ENCODE measurements at places on chromosomes 1 and 21.

- no peak for DNase-seq
Measured at GRCh38 chr1:200380589-200381021, 29.2 kb downstream of the ZNF281 start.

- peak; percentile 26 for DNase-seq
Measured at GRCh38 chr1:97630948-97631347, 289.9 kb downstream of the DPYD start.

GRCh38 chr1:117817629-117818028 is 111.8 kb downstream of the GDAP2 start:
- DNase-seq: no peak

GRCh38 chr1:226788965-226789364 is 49.9 kb upstream of the ITPKB start:
- DNase-seq: no peak

DNA sequence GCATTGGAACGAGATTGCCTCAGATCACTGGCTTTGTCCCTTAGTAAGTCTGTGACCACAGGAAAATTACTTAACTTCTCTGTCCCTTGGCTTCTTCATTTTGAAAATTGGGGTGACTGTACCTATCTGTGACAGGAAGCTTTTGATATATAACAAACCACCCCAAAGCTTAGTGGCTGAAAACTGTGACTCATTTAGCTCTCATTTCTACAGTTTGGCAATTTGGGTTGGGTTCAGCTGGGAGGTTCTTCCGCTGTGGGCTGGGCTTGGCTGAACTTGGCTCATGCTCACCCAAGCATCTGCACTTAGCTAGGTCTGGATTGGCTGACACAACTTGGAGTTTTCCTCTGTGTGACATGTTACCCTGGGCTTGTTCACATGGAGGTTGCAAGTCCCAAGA is 14.0 kb downstream of the C1orf94 start:
- no peak for DNase-seq

DNA sequence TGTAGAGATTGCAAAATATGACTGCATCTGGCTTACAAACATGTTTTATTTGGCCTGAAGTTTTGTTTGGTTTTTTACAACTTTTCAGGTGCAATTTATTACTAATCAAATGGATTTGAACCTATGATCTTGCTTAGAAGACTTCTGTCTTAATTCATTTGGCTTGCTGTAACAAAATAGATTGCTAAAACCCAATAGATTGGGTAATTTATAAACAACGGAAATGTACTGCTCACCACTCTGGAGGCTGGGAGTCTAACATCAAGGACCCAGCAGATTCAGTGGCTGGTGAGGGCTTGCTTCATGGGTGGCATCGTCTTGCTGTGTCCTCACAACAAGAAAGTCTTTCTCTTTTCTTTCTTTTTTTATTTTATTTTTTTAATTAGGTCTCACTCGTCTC is 72.9 kb downstream of the LBR start:
- DNase-seq: peak; percentile 5
